ENCODE measurements at places on chromosomes 12 and 14.

DNA sequence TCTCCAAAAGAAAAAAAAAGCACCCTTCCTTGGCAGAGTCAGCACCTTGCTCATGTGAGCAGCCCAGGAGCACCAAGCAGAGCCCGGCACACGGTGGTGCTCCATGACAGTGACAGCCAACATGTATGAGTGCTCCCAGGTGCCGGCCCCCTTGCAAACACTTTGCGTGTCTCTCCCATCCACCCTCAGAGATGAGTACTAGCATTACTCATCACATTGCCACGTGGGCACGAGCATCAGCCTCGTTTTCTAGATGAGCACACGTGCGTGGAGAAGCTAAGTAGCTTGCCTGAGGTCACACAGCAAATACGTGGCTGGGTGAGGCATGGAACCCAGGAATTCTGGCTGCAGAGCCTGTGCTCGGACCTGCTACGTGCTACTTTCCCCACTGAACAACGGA lies 177.9 kb upstream of the PRMT8 start:
- no peaks in the 10 kb centered on the region for H3K4me1 ChIP-seq
- no peaks in the 10 kb centered on the region for H3K36me3 ChIP-seq
- no peak overlapping the region for H3K4me3 ChIP-seq
- peaks cover 8% of the 10 kb centered on the region for H3K27me3 ChIP-seq
- no peak for DNase-seq

DNA sequence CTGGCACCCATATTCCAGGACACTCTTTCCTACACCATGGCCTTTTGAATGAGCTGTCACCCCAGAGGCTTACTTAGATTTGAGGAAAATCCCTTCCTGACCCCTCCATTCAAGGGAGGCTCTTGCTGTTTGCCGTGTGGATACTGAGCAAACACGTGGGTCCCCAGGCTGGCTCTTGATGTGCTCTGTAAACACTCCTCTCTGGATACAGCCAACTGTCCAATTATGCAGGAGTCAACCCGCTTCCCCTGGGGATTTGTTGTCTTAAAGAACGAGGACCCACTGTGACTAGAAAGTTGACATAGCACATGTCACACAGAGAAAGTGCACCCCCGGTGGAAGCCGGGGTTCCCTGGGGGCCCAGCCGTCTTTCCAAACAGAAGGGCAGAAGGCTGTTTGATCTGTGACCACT lies 75.8 kb upstream of the CEP83 start:
- H3K27ac ChIP-seq, result no peak overlapping the region
- peaks cover 11% of the 10 kb centered on the region for H3K27me3 ChIP-seq
- H3K4me1 ChIP-seq, result peaks cover 36% of the 10 kb centered on the region
- no peaks in the 10 kb centered on the region for H3K36me3 ChIP-seq
- no peak overlapping the region for H3K4me3 ChIP-seq

DNA sequence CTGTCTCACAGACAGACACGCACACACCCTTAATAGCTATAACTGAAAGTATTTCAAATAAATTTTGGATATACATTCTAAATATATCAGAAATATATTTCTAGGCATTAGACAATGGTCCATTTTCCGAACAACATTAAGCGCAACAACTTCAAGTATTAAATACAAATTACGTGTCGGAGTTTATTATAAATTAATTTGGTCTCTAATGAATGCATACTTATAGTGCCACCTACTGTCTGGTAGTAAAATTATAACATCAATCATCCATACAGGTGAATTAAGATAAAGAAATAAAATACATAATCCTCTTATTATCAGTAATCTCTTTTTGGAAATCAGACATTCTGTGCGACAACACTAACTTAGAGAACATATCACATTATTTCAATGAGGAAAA lies 27.2 kb upstream of the CMAS start:
- no peak overlapping the region for H3K27ac ChIP-seq
- H3K27me3 ChIP-seq, result no peaks in the 10 kb centered on the region
- no peaks in the 10 kb centered on the region for H3K36me3 ChIP-seq
- no peak for DNase-seq
- no peak overlapping the region for H3K4me3 ChIP-seq

- DNase-seq, result no peak
- no peaks in the 10 kb centered on the region for H3K27me3 ChIP-seq
- no peaks in the 10 kb centered on the region for H3K4me1 ChIP-seq
Observed at GRCh38 chr14:38357557-38357956, 101.7 kb upstream of the CLEC14A start.

- DNase-seq, result no peak
- no peak overlapping the region for H3K27ac ChIP-seq
- H3K27me3 ChIP-seq, result peaks cover 26% of the 10 kb centered on the region
- no peaks in the 10 kb centered on the region for H3K36me3 ChIP-seq
- peaks cover 11% of the 10 kb centered on the region for H3K4me1 ChIP-seq
- H3K4me3 ChIP-seq, result no peak overlapping the region
Observed at GRCh38 chr12:15522574-15523187, 200.4 kb downstream of the PTPRO start.

GRCh38 chr12:8697120-8697475 lies 693 bp upstream of the RIMKLB start:
- H3K4me3 ChIP-seq, result peak overlapping the region; percentile 92
- peaks cover 17% of the 10 kb centered on the region for H3K4me1 ChIP-seq
- peaks cover 1% of the 10 kb centered on the region for H3K36me3 ChIP-seq

DNA sequence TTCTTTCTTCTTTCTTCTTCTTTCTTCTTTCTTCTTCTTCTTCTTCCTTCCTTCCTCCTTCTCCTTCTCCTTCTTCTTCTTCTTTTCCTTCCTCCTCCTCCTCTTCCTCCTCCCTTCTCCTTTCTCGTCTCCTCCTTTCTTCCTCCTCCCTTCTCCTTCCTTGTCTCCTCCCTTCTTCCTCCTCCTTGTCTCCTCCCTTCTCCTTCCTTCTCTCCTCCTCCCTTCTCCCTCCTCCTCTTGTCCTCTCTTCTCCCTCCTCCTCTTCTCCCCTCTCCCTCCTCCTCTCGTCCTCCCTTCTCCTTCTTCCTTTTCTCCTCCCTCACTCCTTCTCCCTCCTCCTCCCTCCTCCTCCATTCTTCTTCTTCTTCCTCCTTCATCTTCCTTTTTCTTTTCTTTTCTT lies 44.5 kb downstream of the NUBPL start:
- H3K4me1 ChIP-seq, result no peaks in the 10 kb centered on the region
- DNase-seq, result no peak
- no peak overlapping the region for H3K4me3 ChIP-seq
- no peak overlapping the region for H3K27ac ChIP-seq
- H3K36me3 ChIP-seq, result peaks cover 2% of the 10 kb centered on the region
- no peaks in the 10 kb centered on the region for H3K27me3 ChIP-seq

DNA sequence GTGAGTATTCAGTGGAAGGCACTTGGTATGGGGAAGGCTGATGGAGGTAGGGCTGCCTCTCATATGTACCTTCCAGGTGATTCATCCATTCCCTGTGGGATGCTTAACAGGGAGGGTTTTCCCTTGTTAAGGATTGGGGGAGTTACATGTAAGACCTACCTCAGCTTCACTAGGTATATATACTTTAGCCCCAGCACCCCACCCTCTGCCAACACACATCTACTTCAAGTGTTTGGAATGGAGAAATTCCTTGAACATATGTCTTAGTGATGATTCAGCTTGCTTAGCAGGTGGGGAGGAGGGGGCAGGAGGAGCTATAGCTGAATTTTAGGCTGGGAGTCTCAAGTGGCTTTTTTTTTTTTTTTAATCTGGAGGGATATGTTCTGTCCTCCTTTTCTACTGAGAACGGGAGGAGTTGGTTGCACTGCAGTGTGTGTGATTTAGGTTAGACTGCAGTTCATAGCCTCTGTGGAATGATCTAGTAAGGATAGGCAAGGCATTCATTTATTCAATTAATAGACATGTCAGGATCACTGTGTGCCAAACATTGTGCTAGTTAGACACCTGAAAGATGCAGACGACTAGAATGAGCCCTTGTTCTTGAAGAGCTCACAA lies 1.7 kb downstream of the PIP4K2C start:
- no peaks in the 10 kb centered on the region for H3K27me3 ChIP-seq
- DNase-seq, result no peak
- H3K36me3 ChIP-seq, result peaks cover 23% of the 10 kb centered on the region
- H3K4me1 ChIP-seq, result peaks cover 25% of the 10 kb centered on the region

DNA sequence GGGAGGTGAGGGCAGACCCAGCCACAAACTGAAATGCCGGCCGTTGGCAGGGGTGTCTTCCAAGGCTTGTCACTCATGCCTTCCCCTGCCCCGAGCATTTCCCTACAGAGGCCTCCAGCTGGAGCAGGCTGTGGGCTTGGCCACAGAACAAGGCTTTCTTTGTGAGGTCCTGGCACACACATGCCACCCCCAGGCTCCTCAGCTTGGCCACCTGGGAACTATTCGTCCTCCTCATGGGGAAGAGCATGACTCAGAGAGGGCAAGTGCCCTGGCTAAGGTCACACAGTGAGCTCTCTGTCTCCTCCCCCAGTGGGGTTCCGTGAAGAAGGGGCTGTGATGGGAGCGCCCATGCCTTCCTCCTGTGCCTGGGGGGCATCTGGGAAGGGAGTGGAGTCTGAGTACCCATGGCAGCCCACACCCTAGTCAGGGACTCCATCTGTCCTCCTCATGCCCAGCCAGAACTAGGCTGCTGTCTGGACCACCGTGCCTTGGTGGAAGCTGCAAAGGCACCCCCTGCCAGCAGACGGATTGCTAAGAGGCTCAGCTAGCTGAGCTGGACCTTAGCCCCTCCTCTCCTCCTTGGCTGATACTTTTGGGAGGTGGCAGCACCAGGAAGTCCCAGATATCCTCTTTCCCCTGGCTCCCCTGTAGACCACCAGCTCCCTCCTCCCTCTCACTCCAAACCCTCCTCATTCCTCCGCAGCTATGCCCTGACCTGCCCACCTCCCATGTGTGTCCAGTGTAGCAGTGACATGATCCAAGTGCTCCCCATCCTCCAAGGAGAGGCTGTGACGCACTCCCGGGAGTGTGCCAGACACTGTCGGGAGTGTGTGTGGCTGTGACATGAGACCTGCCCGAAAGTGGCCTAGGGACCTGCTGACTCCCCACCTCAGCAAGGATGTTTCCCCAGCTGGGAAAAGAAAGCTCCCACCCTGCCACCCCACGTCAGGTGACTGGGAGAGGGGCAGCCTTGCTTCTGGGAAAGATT lies 21.4 kb downstream of the ABCB9 start:
- peaks cover 3% of the 10 kb centered on the region for H3K36me3 ChIP-seq
- H3K27me3 ChIP-seq, result peaks cover 7% of the 10 kb centered on the region
- peaks cover 42% of the 10 kb centered on the region for H3K4me1 ChIP-seq
- no peak overlapping the region for H3K4me3 ChIP-seq
- DNase-seq, result no peak
- H3K27ac ChIP-seq, result no peak overlapping the region

GRCh38 chr12:116455540-116456329 lies 103.4 kb upstream of the MAP1LC3B2 start:
- DNase-seq, result no peak
- H3K36me3 ChIP-seq, result no peaks in the 10 kb centered on the region
- no peaks in the 10 kb centered on the region for H3K4me1 ChIP-seq

- H3K4me3 ChIP-seq, result no peak overlapping the region
- peaks cover 15% of the 10 kb centered on the region for H3K27me3 ChIP-seq
- DNase-seq, result no peak
- H3K27ac ChIP-seq, result no peak overlapping the region
Observed at GRCh38 chr12:111339321-111339938, 29.5 kb downstream of the PHETA1 start.

DNA sequence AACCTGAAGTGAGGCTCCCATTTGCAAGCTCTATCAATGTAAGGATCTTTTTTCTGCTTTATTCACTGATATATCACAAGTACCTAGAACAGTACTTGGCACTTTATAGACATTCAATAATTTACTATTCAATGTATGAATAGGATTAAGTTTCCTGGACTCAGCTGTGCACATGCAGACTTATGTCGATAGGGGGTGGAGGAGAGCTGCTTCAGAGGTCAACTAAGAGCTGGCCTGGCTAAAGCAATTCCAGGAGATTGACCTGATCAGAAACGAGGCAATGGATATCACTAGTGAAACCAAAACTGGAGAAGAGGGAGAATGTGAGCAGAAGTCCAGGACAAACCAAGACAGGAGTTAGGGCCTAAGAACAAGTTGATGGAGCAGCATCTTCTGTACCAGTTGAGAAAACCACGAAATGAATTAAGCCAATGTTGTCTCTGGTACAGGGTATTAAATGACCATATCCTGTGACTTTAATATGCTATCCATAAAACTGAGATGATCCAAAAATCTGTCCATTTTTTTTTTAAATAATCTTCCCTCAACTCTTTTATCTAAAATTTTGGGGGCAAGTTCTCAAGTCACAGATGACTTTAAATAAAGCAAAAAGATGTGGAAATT lies 169.2 kb downstream of the PIK3C2G start:
- no peak overlapping the region for H3K4me3 ChIP-seq
- H3K27me3 ChIP-seq, result no peaks in the 10 kb centered on the region
- no peaks in the 10 kb centered on the region for H3K36me3 ChIP-seq
- H3K4me1 ChIP-seq, result no peaks in the 10 kb centered on the region
- DNase-seq, result no peak

- no peaks in the 10 kb centered on the region for H3K4me1 ChIP-seq
- no peaks in the 10 kb centered on the region for H3K36me3 ChIP-seq
- no peak overlapping the region for H3K27ac ChIP-seq
- H3K27me3 ChIP-seq, result no peaks in the 10 kb centered on the region
- no peak for DNase-seq
- no peak overlapping the region for H3K4me3 ChIP-seq
Observed at GRCh38 chr14:76261371-76261811, 109.7 kb downstream of the GPATCH2L start.

DNA sequence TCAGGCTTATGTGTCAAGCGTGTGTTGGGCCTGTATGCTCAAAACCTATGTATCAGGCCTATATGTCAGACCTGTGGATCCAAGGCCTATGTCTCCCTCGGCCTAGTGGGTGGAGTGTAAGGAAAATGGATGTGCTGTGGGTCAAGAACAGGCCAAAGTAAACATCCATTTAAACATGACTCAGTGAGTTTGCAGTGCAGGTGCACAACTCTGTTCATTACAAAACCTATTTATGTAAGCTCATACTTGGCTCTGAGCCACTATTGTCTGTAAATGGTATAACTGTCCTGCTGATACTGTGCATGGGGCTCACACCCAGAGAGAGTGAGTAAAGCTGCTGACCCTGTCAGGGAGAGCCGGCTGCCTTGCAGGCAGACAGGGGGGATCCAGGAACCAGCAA lies 249.7 kb upstream of the AVPR1A start:
- no peaks in the 10 kb centered on the region for H3K36me3 ChIP-seq
- no peaks in the 10 kb centered on the region for H3K27me3 ChIP-seq
- H3K27ac ChIP-seq, result no peak overlapping the region
- no peaks in the 10 kb centered on the region for H3K4me1 ChIP-seq

GRCh38 chr12:19596434-19597166 lies 157.3 kb downstream of the AEBP2 start:
- no peaks in the 10 kb centered on the region for H3K36me3 ChIP-seq
- H3K4me3 ChIP-seq, result no peak overlapping the region
- no peak overlapping the region for H3K27ac ChIP-seq
- no peaks in the 10 kb centered on the region for H3K4me1 ChIP-seq

- H3K27ac ChIP-seq, result no peak overlapping the region
- DNase-seq, result no peak
- peaks cover 7% of the 10 kb centered on the region for H3K4me1 ChIP-seq
- H3K4me3 ChIP-seq, result no peak overlapping the region
- H3K27me3 ChIP-seq, result peaks cover 12% of the 10 kb centered on the region
- no peaks in the 10 kb centered on the region for H3K36me3 ChIP-seq
Observed at GRCh38 chr12:9928607-9929006, 3.6 kb downstream of the CLEC2A start.
